ENCODE measurements at places on chromosomes 2 and 18. TPM values are rescaled to one million over a fixed set of nuclear protein-coding genes. Genes with fewer than 3 reads are reported as not detected.

CRIM1 gene
- total RNA-seq, result 21.5 TPM

MAL gene
- not detected for total RNA-seq

DNA sequence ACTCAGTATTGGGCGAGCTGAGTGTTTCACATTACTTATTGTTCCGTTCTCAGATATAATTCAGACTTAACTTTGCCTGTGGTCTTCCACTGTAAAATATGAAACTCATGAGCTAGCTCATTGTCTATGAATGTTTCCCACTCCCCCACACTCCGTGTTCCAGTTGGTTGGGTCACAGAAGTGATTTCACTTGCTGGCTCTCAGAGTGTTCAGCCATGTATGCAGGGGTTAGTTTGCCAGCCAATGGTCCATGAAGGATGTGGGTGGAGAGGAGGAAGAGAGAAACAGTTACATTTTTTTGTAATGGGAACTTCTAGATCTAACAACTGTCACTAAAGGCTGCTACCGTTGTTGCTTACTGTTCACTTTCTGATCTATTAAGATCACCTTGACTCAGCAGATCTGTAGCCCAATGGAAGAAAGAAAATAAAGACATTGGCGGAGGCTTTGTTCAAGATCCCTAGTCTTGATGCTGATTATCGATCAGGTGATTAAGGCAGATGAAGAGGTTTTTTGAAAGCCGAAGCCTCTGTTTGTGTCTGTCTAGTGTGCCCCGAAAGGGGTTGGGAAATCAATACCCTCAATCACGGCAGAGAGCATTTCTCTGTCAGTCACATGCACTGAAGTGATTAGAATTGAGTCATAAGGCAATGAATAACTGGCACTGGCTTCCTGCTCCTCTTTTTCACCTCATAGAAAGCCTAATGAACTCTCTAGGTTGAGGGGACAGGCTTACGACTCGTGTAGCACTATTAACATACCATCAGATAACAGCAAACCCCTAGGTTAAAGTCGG lies 279.7 kb upstream of the FIGN start:
- H3K4me1 ChIP-seq, result no peaks in the 10 kb centered on the region
- H3K27me3 ChIP-seq, result no peaks in the 10 kb centered on the region
- no peak overlapping the region for H3K4me3 ChIP-seq
- no peak overlapping the region for H3K27ac ChIP-seq
- H3K36me3 ChIP-seq, result no peaks in the 10 kb centered on the region
- DNase-seq, result no peak

RTP5 gene
- total RNA-seq, result not detected

DNA sequence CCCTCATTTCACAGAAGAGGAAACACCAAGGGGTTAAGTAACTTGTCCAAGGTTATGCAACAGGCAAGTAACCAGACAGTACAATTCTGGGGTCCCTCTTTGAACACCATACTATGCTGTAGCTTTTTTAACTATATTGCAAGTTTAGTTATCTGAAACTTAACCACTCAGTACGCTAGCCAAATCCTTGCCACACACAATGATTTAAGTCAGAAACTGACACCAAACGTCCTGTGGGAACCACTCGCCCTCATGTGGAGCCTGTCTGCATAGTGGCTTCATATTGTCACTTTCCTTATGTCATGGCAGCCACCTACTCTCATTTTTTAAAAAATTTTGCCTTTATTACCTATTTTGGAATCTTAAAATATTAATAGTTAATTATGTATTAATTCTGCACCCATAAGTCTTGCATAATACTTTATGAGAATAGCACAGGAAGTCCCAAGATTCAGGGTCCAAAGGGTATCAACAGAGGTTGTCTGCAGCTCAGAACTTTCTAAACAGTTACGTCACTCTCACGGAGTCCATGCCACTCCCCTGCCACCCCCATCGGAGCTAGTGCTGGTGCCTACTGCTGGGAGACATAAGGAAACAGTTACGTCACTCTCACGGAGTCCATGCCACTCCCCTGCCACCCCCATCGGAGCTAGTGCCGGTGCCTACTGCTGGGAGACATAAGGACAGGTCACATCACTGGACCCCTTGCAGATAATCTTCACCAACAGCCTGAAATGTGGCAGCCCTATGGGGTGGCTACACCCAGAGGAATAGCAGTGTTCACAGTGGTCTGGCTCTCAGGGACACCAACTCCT lies 99.0 kb downstream of the L3MBTL4 start:
- DNase-seq, result peak; percentile 56
- no peak overlapping the region for H3K4me3 ChIP-seq
- peak overlapping the region; percentile 34 for H3K27ac ChIP-seq
- H3K36me3 ChIP-seq, result peaks cover 1% of the 10 kb centered on the region
- H3K27me3 ChIP-seq, result no peaks in the 10 kb centered on the region

GRCh38 chr2:48175254-48175653 lies 269.0 kb upstream of the FBXO11 start:
- H3K4me3 ChIP-seq, result no peak overlapping the region
- peaks cover 17% of the 10 kb centered on the region for H3K4me1 ChIP-seq
- H3K27ac ChIP-seq, result no peak overlapping the region
- H3K36me3 ChIP-seq, result no peaks in the 10 kb centered on the region

CENPO gene
- 35.5 TPM for total RNA-seq

DNA sequence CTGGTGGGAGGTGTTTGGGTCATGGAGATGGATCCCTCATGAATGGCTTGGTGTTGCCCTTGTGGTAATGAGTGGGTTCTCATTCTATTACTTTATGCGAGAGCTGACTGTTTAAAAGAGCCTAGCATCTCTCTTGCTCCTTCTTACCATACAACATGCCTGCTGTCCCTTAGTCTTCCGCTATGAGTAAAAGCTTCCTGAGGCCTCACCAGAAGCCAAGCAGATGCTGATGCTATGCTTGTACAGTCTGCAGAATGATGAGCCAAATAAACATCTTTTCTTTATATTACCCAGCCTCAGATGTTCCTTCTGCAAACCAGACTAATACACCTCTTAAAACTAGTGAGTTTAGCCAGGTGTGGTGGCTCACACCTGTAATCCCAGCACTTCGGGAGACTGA lies 23.1 kb downstream of the EVA1A start:
- peaks cover 56% of the 10 kb centered on the region for H3K36me3 ChIP-seq
- DNase-seq, result no peak
- H3K27me3 ChIP-seq, result no peaks in the 10 kb centered on the region
- no peak overlapping the region for H3K27ac ChIP-seq
- no peak overlapping the region for H3K4me3 ChIP-seq
- H3K4me1 ChIP-seq, result peaks cover 81% of the 10 kb centered on the region

DNA sequence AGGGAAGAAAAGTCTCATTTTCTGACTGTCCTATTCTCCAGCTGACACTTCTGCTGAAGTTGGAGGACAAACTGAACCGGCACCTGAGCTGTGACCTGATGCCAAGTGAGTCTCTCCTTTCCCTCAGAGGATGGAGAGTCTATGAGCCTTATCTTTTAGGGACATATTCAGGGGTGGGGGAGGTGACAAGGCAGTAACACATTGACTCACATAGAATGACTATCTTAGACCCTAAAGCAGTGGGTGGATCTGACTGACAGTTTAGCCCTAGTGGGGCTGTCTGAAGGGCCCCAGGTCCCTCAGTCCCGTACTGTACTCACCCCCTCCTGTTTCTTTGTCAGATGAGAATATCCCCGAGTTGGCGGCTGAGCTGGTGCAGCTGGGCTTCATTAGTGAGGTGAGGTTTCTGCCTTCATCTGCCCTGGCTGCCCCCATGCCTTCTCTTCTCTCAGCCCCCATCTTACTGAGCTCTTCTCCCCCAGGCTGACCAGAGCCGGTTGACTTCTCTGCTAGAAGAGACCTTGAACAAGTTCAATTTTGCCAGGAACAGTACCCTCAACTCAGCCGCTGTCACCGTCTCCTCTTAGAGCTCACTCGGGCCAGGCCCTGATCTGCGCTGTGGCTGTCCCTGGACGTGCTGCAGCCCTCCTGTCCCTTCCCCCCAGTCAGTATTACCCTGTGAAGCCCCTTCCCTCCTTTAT lies 805 bp upstream of the KRTCAP3 start:
- DNase-seq, result no peak
- H3K4me3 ChIP-seq, result no peak overlapping the region
- H3K27ac ChIP-seq, result no peak overlapping the region
- no peaks in the 10 kb centered on the region for H3K4me1 ChIP-seq
- peaks cover 55% of the 10 kb centered on the region for H3K36me3 ChIP-seq

- no peaks in the 10 kb centered on the region for H3K27me3 ChIP-seq
- H3K4me3 ChIP-seq, result no peak overlapping the region
- DNase-seq, result no peak
- no peak overlapping the region for H3K27ac ChIP-seq
- H3K36me3 ChIP-seq, result no peaks in the 10 kb centered on the region
Observed at GRCh38 chr18:9507565-9508088, 32.3 kb downstream of the RALBP1 start.

- H3K4me3 ChIP-seq, result no peak overlapping the region
- no peak for DNase-seq
- H3K36me3 ChIP-seq, result no peaks in the 10 kb centered on the region
- no peak overlapping the region for H3K27ac ChIP-seq
Observed at GRCh38 chr2:3009005-3009404, 368.6 kb downstream of the EIPR1 start.

DNA sequence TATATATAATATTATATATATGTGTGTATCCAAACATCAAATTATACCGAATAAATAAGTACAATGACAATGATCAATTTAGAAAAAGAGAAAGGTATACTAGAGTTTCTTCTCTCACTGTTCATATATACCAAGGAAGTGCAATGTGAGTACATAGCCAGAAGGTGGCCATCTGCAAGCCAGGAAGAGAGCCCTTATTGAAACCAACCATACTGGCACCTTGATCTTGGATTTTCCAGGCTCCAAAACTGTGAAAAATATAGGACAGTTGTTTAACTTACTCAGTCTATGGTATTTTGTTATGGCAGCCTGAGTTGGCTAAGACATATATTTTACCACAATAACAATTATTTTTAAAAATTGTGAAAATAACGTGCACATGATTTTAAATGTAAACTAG lies 1490.2 kb upstream of the SLC39A10 start:
- no peak overlapping the region for H3K27ac ChIP-seq
- no peaks in the 10 kb centered on the region for H3K4me1 ChIP-seq
- no peak overlapping the region for H3K4me3 ChIP-seq
- peak; percentile 39 for DNase-seq
- H3K36me3 ChIP-seq, result no peaks in the 10 kb centered on the region

CFC1 gene
- not detected for total RNA-seq

- H3K36me3 ChIP-seq, result no peaks in the 10 kb centered on the region
- no peak for DNase-seq
- no peak overlapping the region for H3K4me3 ChIP-seq
- H3K4me1 ChIP-seq, result peaks cover 21% of the 10 kb centered on the region
- H3K27ac ChIP-seq, result no peak overlapping the region
- H3K27me3 ChIP-seq, result no peaks in the 10 kb centered on the region
Observed at GRCh38 chr2:138486363-138487198, 15.0 kb upstream of the SPOPL start.

DNA sequence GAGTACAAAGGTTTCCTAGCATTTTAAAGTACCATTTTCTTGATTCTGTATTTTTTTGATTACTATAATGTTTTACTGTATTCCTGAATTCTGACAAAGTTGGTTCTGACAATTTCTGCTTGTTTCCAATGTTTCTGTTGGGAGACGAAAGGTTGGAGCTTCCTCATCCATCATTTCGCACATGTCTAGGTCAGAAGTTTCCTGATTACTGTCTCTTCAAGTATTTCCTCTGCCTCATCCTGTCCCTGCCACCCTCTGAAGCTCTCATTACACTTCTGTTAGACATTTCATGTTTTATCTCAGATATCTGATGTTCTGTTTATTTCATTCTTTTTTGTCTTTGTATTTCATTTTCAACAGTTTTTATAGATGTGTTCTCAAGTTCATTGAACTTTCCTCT lies 895.8 kb downstream of the TSN start:
- DNase-seq, result no peak
- no peak overlapping the region for H3K4me3 ChIP-seq

GRCh38 chr2:239327536-239328350 lies 73.1 kb downstream of the HDAC4 start:
- no peak overlapping the region for H3K27ac ChIP-seq
- H3K4me3 ChIP-seq, result no peak overlapping the region
- DNase-seq, result no peak
- no peaks in the 10 kb centered on the region for H3K27me3 ChIP-seq
- no peaks in the 10 kb centered on the region for H3K36me3 ChIP-seq

- H3K4me1 ChIP-seq, result peaks cover 9% of the 10 kb centered on the region
- no peaks in the 10 kb centered on the region for H3K36me3 ChIP-seq
- peaks cover 16% of the 10 kb centered on the region for H3K27me3 ChIP-seq
Observed at GRCh38 chr2:72933646-72934151, 16.4 kb downstream of the EMX1 start.
